Left hindlimb (tissue), 1 donor: ENCODE measurements at places on chromosomes 11 and 22.
A peak's percentile ranks its signal among the peaks of the same experiment; 100 is the strongest.

DNA sequence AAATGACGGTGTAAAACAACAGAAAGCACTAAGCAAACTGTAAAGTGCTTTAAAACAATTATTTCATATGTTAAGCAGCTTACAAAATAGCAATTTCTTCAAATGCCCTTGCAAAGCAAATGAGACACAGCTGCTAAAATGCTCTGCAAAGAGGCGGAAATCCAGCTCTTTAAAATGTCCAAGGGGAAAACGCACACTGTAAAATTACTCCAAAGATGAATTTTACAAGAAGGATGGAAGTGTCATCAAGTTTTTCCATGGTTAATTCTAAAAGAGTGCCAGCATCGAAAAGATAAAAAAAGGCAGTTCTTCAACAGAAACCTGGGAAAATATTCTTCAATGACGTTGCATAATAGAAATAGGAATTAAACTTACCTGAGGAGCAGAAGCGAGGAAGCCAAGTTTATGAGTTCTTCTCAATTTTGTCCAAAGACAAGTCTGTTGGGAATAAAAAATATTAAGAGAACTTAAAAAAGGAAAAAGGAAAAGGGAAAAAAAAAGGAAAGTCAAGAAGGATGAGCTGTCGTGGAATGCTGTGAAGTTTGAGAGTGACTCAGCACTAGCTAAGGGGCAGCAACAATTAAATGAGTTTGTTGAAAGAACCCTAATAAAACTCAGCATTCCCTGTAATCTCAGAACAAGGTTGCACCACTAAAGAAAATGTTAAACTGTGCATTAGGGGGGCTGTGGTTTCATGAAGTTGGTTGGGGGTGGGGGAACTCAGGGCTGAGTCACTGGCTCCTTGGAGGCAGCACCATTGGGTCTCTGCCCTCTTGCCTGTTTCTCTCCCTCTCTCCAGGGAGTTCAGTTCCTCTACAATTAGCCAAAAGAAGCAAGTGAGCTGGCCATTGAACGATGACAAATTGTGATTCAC is 64.2 kb upstream of the BLID start:
- no peak for DNase-seq

- no peak for DNase-seq
Measured at GRCh38 chr22:47865626-47866025, 1103.2 kb downstream of the TBC1D22A start.

DNA sequence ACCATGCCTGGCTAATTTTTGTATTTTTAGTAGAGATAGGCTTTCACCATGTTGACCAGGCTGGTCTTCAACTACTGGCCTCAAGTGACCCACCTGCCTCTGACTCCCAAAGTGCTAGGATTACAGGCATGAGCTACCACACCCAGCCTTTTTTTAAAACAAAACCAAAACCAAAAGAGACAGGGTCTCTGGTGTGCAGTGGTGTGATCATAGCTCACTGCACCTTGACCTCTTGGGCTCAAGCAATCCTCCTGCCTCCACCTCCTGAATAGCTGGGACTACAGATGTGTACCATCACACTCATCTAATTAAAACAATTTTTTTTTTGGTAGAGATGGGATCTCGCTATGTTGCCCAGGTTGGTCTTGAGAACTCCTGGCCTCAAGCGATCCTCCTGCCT is 77.7 kb downstream of the PTPRJ start:
- no peak for DNase-seq

GRCh38 chr22:39490135-39490798 is 11.8 kb upstream of the MIEF1 start:
- peak; percentile 79 for DNase-seq

- DNase-seq: no peak
Measured at GRCh38 chr11:36601155-36601554, 3.1 kb upstream of the RAG2 start.

GRCh38 chr11:64572143-64572542 is 18.9 kb upstream of the SLC22A12 start:
- no peak for DNase-seq

GRCh38 chr22:29121124-29121523 is 48.3 kb downstream of the KREMEN1 start:
- no peak for DNase-seq
